ENCODE measurements at places on chromosomes 13 and 19.

- no peak for DNase-seq
Measured at GRCh38 chr19:36483653-36484052, 5.7 kb downstream of the ZNF566 start.

DNA sequence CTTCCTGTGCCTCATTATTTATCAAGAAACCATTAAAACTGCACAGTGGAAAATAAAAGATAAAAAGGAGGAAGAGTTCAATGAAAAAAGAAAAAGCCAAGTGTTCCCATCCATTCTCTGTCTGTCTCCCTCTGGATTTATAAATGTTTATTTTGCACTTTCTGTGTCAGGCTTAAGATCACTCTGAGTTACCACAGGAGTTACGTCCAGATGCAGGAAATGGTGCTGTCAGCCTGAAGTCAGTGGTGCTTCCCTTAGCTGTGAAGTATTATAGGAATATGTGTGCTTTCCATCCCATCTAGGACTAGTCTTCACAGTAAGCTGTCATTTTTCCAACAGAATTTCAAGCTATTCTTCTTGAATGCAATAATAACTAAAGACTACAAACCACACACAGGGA, 420.2 kb downstream of the KCTD12 start:
- no peak for DNase-seq

- DNase-seq: no peak
Measured at GRCh38 chr13:91240341-91240740, 107.1 kb upstream of the MIR17HG start.

GRCh38 chr19:56117376-56117884, 3.7 kb downstream of the ZNF787 start:
- no peak for DNase-seq

DNA sequence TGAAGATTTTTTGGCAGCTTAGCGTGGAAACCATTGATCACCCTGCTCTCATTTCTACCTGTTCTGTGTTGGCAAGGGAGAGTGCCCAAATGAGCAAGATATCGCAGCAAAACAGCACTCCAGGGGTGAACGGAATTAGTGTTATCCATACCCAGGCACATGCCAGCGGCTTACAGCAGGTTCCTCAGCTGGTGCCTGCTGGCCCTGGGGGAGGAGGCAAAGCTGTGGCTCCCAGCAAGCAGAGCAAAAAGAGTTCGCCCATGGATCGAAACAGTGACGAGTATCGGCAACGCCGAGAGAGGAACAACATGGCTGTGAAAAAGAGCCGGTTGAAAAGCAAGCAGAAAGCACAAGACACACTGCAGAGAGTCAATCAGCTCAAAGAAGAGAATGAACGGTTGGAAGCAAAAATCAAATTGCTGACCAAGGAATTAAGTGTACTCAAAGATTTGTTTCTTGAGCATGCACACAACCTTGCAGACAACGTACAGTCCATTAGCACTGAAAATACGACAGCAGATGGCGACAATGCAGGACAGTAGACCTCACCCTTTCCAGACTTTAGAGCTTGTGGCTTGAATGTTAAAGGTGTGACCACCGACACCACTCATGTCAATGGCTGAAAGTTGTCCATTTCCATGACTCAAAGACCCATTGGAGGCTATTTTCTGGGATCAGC, 5.8 kb downstream of the CEBPG start:
- no peak for DNase-seq

All from astrocyte of the spinal cord (primary cell).